ENCODE measurements at places on chromosomes 6 and 20. TPM values are rescaled to one million over a fixed set of nuclear protein-coding genes. Genes with fewer than 3 reads are reported as not detected.

GRCh38 chr6:116682334-116682712 lies 1.3 kb downstream of the KPNA5 start:
- DNase-seq = peak; percentile 55

CDYL gene
- total RNA-seq = 92.1 TPM

- no peak for DNase-seq
Observed at GRCh38 chr6:13423252-13423651, 64.1 kb downstream of the GFOD1 start.

DNA sequence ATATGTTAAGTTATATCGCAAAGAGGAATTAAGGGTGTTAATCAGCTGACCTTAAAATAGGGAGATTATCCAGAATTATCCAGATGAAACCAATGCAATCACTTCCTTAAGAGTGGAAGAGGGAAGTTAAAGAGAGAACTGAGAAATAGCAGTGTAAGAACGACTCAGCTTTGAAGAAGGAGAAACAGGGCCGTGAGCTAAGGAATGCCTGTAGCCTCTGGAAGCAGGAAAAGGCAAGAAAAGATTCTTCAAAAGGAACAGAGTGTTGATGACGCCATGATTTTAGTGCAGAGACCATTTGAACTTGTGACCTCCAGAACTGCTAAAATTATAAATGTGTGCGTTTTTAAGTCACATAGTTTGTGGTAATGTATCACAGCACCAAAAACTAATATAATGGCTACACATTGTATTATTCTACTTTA lies 32.7 kb downstream of the ILRUN start:
- peak; percentile 43 for DNase-seq

DNA sequence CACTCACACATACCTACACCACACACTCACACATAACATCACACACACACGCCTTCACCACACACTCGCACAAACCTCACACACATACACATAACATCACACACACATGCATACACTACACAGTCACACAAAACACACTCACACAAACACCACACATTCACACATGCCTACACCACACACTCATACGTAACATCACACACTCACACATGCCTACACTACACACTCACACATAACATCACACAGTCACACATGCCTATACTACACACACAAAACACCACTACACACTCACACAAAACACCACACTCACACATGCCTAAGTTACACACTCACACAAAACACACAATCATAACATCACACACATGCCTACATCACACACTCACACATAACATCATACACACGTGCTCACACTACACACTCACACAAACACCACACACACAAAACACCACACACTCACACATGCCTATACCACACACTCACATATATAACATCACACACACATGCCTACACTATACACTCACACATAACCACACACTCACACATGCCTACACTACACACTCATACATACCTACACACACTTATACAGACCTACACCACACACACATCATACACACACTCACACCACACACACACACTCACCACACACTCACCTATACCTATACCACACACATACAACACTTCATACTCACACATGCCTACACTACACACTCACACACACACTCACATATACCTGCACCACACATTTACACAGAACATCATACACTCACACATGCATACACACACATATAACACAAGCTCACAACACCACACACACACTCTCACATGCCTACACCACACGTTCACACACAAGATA lies 383.5 kb downstream of the C6orf118 start:
- no peak for DNase-seq

SLC32A1 gene
- not detected for total RNA-seq

DNA sequence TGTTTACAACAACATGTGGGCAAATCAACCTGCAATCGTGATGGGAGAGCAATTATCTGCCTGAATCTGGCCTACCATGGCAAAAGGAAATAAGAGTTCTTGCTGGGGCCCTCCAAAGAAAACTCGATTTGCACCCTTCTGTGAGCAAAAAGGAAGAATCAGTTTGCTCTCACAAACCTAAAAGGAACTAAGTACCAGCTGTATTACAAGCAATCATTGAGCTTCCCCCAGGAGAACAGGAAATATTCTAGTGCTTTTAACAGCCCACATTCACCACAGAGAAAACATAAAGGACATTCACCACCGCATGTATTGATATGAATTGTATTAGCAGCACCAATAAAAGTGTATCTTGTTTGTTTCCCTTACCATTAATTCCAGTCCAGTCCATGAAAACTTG lies 75.0 kb downstream of the MBOAT1 start:
- no peak for DNase-seq

NRSN1 gene
- total RNA-seq = not detected

DNA sequence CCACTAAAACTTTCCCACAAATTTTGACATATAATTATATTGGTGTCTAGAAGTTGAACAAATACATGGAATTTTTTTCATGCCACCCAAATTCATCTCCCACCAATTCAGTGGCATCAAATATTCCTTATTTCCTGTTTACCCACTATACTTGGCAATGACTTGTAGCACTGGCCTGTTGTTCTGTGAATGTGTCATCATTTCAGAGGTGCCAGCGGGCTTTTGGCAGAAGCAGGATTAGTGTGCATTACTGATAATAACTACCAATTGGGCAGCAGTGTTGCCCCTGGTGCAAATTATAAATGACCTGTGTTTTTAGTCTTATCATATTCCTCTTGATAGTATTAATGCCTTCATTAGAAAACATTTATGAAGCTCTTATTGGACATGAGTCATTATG lies 121.3 kb downstream of the TFAP2B start:
- no peak for DNase-seq

GRCh38 chr6:32967151-32968091 lies 973 bp upstream of the BRD2 start:
- DNase-seq = peak; percentile 49

DNA sequence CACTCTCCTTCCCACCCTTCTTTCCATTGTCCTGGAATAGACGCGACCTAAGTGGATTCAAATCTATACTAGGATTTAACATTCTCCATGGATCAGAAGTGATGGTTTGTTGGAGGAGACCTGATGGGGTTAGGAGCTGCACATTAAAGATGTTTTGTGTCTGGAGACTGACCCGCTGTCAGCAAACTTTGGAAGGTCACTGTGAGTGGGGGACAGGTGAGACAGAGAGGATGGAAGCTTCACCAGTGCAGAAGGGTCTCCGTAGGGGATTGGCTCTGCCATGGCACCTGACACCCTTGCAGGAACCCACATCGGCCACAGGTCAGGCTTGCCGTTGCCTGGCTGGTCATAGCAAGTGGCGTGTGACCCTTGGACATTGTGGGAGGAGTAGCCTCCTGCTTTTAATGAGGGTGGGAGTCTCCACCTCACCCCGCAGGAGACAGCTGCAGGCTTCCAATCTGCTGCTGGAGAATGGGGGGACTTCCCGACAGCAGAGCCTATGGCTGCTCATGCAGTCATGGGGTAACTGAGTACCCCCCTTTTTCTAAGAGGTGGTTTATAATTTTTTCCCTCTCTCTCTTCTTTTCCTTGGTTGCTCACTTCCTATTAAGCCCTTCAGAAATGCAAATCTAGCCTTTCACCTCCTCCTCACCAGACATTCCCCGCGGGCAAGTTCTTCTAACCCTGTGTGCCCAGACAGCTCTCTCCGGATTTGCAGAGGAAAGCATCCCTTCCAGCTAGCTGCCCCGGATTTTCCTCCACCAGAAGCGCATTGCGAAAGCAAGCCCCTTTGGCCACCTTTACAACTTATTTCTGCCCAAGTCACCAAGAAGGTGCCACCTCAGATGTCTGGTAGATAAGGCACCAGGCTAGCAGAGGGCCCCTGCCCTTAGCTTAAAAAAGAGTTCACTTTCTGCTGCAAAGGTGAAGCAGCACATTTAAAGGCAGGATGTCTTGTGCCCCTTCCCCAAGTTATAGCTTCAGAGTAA lies 53.5 kb downstream of the DACT2 start:
- no peak for DNase-seq

TSPO2 gene
- total RNA-seq = not detected
